ENCODE measurements at places on chromosomes 4 and X.

GRCh38 chrX:34404386-34405070 is 252.6 kb downstream of the TMEM47 start:
- no peak for DNase-seq

- no peak for DNase-seq
Measured at GRCh38 chrX:39603230-39603629, 494.5 kb downstream of the BCOR start.

DNA sequence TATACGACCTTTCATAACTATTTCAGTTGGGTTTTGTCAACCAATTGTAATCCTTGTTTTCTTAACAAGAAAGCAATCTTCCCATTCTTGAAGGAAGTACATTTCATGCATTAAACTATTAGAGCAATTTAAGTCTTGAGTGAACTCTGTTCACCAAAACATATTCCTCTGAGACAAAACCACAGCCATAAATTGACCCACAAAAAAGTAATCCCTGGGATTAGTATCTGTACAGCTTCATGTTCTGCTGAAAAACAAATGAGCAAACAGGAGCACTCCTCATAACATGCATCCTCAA is 207.0 kb upstream of the PDE5A start:
- no peak for DNase-seq

DNA sequence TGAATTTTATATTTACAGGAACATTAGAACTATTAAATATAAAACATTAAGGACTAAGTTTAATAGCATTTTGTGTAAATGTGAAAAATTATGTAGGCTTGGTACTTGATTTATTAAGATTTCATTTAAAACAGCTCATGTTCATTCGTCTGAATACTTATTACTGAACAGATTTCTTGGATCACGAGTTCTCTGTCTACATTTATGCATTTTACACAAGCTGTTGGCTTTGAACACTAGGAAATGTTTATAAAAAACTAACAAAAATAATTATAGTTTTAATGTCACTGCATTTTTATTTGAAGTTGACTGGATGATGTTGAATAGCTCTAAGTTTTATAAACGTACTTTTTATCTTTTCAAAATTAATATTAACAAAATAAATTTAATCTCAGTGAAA is 888.7 kb downstream of the CCSER1 start:
- DNase-seq: no peak

DNA sequence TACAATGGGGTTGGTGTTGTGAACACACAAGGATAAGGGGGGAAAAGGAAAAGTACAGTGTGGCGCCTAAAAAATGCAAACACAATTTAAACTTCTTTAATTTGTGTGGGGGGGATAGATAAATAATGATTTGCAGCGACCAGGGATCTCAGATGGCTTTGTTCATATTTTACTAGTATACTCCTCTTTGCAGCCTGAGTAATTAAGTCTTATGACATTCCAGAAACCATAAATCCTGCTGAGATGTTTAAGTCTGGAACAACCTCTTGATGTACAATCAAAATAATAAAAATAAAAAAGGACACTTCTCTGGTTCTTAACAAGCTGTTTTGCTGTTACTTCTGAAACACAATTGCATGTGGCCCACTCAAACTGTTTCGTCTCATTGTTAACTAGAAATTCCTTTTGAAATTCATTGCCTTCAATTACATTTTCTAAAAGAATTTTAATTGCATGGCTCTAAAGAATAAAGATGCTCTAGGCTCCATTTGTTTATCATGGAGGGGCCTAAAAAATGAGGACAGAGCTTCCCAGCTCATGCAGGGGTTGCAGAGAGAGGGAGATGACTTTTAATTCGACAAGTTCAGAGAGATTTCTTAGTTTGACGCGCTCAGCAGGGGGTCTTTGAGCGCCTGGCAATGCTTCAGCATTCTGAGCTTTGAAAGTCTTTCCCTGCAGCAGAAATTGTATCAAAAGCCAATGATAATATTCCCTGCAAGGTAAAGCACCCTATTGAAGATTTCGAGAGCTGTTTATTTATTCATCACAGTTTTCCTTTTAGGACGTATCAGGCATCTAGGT is 892.4 kb upstream of the TENM3 start:
- DNase-seq: no peak

DNA sequence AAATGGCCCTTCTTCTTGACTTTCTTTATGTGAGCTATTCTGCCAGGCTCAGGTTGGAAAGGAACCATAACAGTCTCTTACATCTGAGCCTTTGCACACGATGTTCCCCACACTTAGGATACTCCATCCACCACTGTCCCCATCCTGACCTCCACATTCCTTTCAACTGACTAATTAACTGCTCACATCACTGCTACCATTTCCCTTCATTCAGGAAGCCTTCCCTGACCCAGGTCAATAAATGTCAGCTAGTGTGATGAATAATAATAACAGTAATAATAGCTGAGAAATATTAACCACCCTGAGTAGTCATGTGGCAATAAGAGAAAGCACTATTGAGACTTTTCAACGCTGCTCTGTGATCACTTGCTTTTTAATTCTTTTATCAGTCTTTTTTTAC is 291.7 kb downstream of the KCNIP4 start:
- no peak for DNase-seq

DNA sequence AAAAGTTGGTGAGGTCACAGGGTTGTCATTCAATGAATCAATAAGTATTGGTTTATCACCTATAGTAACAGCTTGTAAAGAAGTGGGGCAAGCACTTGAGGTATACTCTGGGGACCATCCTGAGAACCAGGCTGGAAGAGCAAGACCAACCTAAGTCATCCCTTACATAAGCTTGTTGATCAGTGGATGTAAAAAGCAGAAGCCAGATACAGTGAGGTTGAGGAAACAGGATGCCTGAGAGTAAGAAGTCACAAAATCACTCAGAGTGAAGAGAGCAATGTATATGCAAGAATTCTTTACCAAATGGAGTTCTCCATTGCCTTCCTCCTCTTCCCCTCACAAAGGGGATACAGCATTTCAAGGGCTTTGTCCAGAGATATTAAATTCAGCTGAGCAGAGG is 76.3 kb upstream of the PACRGL start:
- no peak for DNase-seq

GRCh38 chrX:49157194-49157593 is 5.4 kb upstream of the MAGIX start:
- DNase-seq: no peak

- DNase-seq: no peak
Measured at GRCh38 chr4:174324236-174324635, 40.5 kb downstream of the CEP44 start.

GRCh38 chr4:17583941-17584340 is 6.9 kb downstream of the LAP3 start:
- no peak for DNase-seq

DNA sequence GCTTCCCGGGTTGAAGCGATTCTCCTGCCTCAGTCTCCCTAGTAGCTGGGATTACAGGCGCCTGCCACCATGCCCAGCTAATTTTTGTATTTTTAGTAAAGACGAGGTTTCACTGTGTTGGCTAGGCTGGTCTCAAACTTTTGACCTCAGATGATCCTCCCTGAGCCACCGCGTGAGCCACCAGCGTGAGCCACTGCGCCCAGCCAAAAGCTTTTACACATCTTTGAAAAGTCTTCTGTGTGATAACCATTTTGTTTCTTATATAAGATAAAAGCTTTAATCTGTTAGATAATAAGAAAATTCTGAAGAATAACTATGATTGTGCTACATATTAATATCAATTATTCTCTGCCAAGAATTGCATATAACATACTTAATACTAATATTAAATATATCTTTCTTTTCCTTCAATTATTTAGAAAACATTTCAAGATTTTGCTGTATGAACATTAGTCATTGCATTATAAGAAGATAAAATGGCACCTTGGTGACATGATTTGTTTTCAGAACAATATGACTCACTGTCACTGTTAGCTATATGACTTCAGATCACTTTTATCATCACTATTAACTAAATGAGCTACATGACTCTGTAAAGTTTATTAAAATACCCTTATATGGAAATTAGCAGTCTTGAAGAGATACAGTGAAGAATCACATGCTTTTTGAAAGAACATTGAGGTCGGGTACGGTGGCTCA is 33.4 kb downstream of the RUFY3 start:
- DNase-seq: no peak

DNA sequence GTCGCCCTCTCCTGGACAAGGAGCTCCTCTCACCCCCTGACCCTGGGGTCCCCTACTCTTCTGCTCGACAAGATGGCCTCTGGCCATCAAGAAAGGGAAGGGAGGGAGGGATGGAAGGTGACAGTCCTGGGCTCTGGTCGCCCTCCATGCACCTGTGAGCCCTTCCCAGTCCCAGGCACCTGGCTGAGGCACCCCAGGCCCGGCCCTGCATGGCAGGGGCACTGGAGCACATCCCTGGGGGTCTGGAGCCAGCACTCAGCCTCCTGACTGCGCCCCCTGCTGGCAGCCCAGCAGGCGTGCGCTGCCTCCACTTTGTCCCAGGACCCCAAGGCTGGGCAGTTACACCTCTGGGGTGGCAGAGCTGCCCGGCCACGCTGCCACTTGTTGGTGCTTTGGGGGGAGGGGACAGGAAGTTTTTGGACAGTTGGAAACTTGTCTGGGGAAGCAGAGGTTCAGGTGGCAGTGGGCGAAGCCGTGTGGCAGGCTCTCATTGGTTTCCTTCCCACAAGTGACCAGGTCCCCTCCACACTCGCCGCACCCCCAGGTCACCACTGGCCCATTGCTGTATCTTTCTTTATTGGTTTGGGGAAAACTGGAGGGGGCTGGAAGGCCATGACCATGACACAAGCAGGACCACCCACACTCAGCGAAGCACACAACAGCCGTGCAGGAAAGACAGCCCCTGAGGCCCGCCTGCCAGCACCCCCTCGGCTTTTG is 4.3 kb downstream of the PNCK start:
- DNase-seq: peak; percentile 31

GRCh38 chr4:160709026-160709425 is 1454.8 kb downstream of the FSTL5 start:
- no peak for DNase-seq

DNA sequence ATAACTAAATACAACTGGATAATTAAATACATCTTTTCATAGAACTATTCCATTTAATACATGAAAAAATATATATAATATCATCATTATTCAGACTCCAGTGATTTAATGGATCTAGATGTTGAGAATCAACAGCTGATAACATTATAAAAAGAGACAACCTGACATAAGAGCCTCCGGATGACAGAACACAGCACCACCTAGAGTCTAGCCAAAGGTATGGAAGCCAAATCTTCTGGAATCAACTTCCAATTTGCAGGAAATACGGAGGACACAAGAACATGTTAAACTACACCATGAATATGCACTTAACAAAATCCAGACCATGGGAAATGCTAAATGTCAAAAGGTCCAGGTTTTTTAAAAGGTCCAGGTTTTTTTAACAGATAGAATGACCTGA is 55.0 kb downstream of the LRBA start:
- no peak for DNase-seq

- DNase-seq: no peak
Measured at GRCh38 chrX:153878345-153878744, 7.6 kb downstream of the L1CAM start.

GRCh38 chr4:88813013-88813412 is 115.4 kb upstream of the NAP1L5 start:
- no peak for DNase-seq

DNA sequence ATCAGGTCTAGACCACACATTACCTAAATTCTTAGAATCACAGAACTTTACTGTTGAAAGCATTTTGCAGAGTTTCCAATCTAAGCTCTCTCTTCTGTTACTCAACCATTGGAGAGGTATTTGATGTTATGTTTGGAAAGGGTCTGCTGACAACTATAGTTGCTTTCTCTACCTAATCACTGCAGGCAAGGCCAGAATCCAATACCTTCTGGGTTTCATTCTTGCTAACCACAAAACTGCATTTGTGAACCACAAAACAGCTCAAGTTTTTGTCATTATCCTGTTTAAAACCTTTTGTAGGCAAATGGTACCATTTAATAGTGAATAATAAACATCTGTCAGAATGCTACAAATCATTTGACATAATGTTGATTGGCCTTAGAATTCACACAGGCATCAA is 380.1 kb downstream of the GASK1B start:
- DNase-seq: no peak

DNA sequence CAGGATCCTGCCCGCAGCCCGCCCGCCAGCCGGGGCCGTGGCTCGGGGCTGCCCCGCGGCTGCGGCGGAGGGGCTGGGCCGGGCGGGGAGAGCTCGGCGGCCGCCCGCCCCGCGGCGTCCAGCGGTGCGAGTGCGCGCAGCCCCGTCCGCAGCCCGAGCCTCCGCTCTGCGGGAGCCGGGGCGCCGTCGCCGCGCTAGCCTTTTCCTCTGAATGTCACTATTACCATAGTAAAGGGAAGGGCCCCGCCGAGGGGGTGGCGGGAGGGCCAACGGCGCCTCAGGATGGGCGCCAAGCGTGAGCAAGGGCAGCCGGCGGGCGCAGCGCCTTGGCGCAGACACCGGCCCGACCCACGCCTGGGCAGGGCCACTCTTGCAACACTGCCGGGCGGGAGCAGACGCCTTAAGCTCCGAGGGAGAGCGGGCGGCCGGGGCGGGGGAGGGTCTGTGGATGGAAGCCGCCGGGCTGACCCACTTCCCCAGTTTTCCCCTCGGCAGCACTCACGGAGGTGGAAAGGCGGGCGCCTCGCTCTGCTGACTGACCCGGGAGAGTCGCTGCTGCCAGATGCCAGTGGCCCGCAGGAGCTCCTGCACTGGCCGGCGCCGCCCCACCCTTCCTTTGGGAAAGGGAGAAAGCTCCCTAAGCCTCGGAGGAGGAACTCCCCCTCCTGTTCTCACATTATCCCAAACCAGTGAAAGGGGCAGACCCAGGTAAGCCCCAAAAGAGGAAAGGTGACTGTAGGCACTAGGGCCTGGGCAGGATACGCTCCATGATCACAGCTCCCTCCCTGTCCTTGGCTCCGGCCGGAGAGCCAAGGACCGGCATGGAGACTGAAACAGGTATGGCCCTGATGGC is 329.4 kb downstream of the HNRNPD start:
- peak; percentile 31 for DNase-seq

GRCh38 chr4:144597171-144597570 is 48.8 kb upstream of the HHIP start:
- DNase-seq: no peak

- no peak for DNase-seq
Measured at GRCh38 chrX:119708936-119709335, 16.0 kb upstream of the SEPTIN6 start.

- DNase-seq: no peak
Measured at GRCh38 chr4:182569561-182569960, 326.4 kb downstream of the TENM3 start.

DNA sequence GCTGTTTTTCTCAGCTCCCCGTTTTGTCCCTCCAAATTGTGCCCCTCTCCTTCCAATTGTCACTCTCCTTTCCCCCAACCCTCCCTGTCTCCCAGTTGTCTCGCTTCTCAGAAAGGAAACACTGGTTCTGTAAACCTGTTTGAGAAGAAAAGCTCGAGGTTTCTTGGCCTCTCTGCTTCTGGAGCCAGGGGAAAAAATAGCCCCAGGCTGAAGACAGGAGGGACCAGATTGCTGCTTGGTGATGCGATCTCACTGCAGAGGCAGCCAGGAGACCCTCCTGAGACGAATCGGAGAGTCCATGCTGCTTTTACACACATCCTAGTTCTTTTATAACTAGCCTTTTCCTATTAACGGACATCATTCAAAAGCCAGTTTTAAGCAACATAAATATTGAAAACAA is 21.2 kb downstream of the TRIML1 start:
- no peak for DNase-seq
